T-cell (primary cell): ENCODE measurements at places on chromosomes 13 and 19. TPM values are rescaled to one million over a fixed set of nuclear protein-coding genes. Genes with fewer than 3 reads are reported as not detected.

- H3K4me3 ChIP-seq = peak overlapping the region; percentile 56
- DNase-seq = no peak
- H3K27me3 ChIP-seq = no peaks in the 10 kb centered on the region
- no peaks in the 10 kb centered on the region for H3K36me3 ChIP-seq
- H3K27ac ChIP-seq = peak overlapping the region; percentile 56
These were observed 474 bp upstream of the IFT88 start for GRCh38 chr13:20566468-20566897.

GRCh38 chr19:38115271-38115802 lies 108.7 kb downstream of the DPF1 start:
- H3K27me3 ChIP-seq = no peaks in the 10 kb centered on the region
- peaks cover 15% of the 10 kb centered on the region for H3K4me1 ChIP-seq
- H3K4me3 ChIP-seq = no peak overlapping the region

DNA sequence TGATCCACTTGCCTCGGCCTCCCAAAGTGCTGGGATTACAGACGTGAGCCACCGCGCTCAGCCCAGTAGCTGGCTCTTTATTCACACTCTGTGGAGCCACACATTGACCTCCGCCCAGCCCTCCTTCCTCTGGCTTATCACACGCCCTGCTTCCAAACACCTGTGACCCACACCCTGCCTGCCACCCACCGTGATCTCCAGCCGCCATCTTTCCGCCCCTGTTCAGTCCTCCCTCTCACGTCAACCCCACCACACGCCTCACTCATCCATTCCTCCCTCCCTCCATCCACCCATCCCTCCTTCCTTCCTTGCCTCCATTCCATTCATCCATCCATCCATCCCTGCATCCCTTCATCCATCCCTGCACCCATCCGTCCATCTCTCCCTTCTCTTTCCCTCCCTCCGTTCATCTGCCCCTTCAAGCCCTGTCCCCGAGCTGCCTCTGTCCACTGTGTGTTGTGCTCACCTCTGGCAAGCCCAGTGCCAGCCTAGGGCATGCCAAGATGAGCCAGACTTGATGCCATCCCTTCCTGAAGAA lies 17.6 kb downstream of the ZNF296 start:
- H3K4me1 ChIP-seq = peaks cover 7% of the 10 kb centered on the region
- no peak overlapping the region for H3K27ac ChIP-seq
- no peak for DNase-seq
- no peak overlapping the region for H3K4me3 ChIP-seq
- no peaks in the 10 kb centered on the region for H3K27me3 ChIP-seq
- H3K36me3 ChIP-seq = peaks cover 46% of the 10 kb centered on the region

GRCh38 chr19:28509079-28509895 lies 703.7 kb downstream of the UQCRFS1 start:
- H3K36me3 ChIP-seq = no peaks in the 10 kb centered on the region
- H3K4me1 ChIP-seq = peaks cover 6% of the 10 kb centered on the region
- no peak overlapping the region for H3K4me3 ChIP-seq
- peaks cover 2% of the 10 kb centered on the region for H3K27me3 ChIP-seq
- H3K27ac ChIP-seq = no peak overlapping the region

GRCh38 chr13:80010286-80010831 lies 330.6 kb downstream of the SPRY2 start:
- no peak for DNase-seq
- H3K36me3 ChIP-seq = no peaks in the 10 kb centered on the region
- H3K4me1 ChIP-seq = no peaks in the 10 kb centered on the region
- no peak overlapping the region for H3K27ac ChIP-seq
- H3K27me3 ChIP-seq = no peaks in the 10 kb centered on the region

GRCh38 chr19:18366021-18366435 lies 19.9 kb upstream of the GDF15 start:
- no peak for DNase-seq
- peaks cover 3% of the 10 kb centered on the region for H3K27me3 ChIP-seq
- no peak overlapping the region for H3K27ac ChIP-seq
- H3K36me3 ChIP-seq = peaks cover 26% of the 10 kb centered on the region

OR7C1 gene
- not detected for total RNA-seq

ATP7B gene
- 2.6 TPM for total RNA-seq

CEACAM21 gene
- 43.3 TPM for total RNA-seq
